ENCODE measurements at places on chromosomes 1 and 21.

GRCh38 chr1:30048905-30049304 lies 674.5 kb downstream of the MATN1 start:
- no peak for DNase-seq

DNA sequence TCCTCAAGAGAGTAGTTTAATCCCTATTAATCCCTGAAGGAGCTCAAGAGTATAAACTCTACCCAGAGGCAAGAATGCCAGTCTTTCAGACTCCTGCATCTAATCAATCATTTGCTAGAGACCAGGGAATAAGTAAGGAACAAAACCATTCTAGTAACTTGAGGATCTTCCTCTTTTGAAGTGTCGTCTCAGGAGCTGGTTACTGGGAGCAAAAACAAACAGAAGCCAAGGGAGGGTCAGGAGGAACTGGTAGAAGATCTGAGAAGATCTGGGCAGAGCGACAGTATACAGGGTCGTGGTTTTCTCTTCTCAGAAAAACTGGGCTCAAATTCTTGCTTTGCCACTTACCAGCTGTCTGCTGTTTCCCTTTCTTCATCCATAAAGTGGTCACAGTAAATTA lies 69.3 kb downstream of the RPS6KA1 start:
- no peak for DNase-seq

GRCh38 chr21:45409466-45410150 lies 4.6 kb downstream of the COL18A1 start:
- no peak for DNase-seq

DNA sequence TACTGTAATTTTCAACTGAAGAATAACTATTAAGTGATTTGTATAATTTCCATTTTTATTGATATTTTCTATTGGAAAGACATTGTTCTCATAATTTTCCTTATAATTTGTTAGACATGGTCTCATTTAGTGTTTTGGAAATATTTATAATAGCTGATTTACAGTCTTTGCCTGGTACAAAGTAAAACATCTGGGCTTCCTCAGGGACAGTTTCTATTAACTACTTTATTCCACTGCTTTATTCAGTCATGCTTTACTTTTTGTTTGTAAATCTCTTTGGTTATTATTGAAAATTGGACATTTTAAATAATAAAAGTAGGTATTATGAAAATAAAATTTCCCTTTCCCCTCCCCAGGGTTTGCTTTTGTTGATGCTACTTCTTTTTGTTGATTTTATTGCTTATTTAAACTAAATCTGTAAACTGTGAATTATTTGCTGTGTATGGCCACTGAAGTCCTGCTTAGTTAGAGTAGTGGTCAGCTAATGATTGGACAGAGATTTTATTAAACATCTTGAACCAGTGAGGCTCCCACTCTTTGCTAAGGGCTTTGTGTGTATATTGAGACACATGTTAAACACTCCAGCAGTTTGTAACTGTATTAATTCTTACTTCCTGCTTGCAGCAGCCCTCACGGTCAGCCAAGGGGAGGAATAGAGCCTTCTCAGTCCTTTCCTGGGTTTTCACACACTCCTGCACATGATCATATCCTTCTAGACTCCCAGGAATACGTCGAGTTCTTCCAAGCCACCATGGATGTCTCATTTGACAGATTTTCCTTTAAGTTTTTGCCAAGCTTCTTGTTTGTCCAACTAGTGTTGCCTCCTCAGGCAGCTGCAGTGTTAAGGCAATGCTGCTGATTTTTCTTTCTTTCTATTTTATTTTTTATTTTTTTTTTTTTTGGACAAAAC lies 994.6 kb upstream of the PRMT6 start:
- no peak for DNase-seq

- DNase-seq, result no peak
Measured at GRCh38 chr1:37159102-37159501, 124.8 kb upstream of the GRIK3 start.

GRCh38 chr21:21860888-21861287 lies 862.7 kb downstream of the NCAM2 start:
- no peak for DNase-seq

GRCh38 chr21:46118316-46119143 lies 20.6 kb downstream of the COL6A2 start:
- no peak for DNase-seq

GRCh38 chr1:61157468-61157987 lies 75.2 kb downstream of the NFIA start:
- no peak for DNase-seq

- DNase-seq, result no peak
Measured at GRCh38 chr1:82686774-82687173, 886.0 kb downstream of the ADGRL2 start.

DNA sequence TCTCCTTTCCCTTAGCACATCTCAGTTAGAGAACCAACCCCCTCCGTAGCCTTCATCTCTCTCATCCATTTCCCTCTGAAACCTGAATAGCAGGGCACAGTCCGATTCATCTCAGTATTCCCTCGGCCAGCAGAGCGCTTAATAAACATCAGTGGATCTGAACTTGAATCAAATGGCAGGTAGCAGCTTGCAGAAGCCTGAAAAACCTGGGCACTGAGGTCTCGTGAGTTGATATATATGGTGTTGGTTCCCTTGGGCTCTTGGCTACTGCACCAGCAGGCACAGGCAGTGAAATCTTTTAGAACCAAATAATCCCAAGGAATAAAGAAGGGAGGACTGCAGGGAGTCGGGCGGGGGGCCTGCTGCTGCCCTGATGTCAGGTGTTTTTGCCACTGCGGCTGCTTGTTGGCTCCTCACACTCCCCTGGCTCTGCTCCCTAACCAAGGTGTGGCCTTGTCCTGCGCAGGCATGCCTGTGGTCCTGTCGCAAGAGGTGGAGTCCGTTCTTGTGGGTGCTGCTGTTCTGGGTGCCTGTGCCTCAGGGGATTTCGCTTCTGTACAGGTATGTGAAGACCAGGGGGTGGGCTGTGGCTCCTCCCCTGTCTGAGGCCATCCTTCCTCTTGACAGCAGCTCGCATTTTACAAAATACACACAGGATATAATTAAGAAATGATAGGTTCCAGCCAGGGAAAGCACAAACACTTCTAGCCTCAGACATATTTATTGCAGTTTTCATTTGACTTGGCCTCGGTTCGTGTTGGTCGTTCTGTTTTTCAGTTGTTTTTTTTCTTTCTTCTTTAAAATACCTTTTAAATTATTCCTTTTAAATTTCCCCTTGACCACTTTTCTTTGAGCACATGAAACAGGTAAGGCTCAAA lies 140.9 kb upstream of the HOOK1 start:
- DNase-seq, result no peak

- DNase-seq, result no peak
Measured at GRCh38 chr1:208151728-208152598, 92.2 kb downstream of the PLXNA2 start.

DNA sequence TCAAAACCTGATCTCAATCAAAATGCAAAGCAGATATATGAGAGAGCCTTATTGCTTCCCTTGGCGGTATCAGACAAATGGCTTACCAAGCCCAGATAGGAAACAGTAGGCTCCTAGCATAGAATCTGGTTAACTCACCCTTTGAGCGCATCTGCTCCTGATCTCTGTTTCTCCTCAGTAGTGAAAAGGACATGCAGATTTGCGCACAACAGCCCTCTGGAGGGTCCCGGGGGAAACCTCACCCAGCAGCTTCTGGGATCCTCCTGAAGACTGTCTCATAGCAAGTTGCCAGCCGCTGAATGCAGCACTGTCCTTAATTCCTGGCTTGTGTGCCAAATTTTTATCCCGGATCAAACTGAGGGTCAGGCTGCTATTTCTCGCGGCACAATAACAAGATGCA lies 192.2 kb downstream of the FASLG start:
- no peak for DNase-seq

- DNase-seq, result no peak
Measured at GRCh38 chr1:923991-924655, 400 bp downstream of the SAMD11 start.

DNA sequence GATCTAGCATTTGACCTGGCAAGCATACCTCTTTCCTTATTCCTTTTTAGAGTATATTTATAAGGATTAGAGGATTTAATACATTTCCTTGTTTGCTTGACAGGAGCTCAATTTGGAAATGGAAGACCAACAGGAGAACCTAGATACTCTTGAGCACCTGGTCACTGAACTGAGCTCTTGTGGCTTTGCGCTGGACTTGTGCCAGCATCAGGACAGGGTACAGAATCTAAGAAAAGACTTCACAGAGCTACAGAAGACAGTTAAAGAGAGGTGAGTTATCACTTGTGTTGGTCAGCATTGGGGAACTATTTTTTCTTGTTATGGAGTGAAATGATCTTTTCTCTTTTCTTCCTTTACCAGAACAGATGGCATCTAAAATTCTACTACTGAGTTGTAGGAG lies 123.4 kb upstream of the BMP8A start:
- DNase-seq, result no peak

DNA sequence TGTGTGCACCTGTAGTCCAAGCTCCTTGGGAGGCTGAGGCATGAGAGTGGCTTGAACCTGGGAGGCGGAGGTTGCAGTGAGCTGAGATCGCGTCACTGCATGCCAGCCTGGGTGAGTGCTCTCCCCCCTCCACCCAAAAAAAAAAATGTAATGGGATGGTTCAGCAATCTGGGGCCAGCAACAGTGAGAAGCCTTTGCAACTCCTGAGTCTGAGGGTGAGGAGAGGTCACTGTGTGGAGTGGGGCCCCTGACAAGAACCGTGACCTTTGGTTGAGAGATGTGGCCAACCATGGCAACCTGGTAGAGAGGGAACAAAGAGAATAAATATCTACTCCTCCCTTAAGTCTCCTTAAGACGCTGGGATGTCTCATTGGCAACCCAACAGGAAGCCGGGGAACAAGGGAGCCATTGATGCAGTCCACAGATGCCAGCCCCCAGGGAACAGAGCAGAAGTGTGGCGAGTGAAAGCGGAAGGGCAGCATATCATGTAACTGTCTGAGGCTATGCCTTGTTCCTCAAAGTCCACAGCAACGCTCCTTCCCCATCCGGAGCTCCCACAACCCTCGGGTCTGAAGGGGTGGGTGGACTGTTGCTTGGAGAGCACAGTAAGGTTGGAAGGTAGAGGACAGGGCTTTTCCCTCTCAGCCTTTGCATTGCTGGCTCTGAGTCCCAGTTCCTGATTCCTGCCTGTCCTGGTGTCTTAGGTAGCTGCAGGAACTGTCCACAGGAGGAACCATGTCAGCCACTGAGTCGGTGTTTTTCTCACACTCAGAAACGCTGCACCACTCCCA lies 8.3 kb downstream of the TRNP1 start:
- DNase-seq, result no peak

DNA sequence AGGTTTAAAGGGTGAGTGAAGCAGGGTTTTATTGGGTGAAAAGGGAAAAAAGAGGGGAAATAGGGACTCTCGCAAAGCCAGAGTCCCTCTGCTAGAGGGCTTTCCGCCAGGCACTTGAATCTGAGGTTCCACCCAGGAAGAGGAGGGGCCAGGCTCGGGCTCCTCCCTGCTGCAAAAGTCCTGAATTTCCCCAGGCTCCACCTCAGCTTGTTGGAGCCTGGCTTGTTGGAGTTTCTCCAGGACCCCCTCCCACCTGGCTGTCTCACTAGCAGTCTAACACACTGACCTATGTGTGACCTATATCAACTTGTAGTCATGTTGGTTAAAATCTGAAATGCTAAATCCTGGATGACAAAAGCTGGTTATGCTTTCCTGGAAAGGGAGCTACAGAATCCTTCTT lies 25.5 kb downstream of the GBP2 start:
- DNase-seq, result no peak

GRCh38 chr1:90781534-90781933 lies 64.4 kb upstream of the BARHL2 start:
- DNase-seq, result no peak

- no peak for DNase-seq
Measured at GRCh38 chr1:154821083-154821482, 49.0 kb downstream of the KCNN3 start.

- no peak for DNase-seq
Measured at GRCh38 chr1:162954824-162955223, 93.8 kb upstream of the CCDC190 start.

GRCh38 chr1:37410815-37411214 lies 63.6 kb upstream of the ZC3H12A start:
- DNase-seq, result no peak

DNA sequence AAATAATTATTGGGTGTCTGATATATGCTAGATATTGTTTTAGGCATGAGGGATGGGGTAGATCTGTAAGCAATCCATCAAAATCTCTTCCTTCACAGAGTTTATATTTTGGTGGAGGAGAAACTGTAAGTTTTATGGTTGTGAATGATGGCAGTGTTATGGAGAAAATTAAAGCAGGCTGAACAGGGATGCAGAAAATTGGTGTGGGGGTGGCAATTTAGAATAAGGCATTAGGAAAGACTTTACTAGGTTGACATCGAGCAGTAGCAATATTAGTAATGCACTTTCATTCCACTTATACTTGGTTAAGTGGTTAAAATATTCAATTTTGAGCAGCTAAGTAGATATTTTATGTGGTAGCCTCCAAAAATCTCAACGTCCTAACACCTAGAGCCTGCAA lies 261.1 kb upstream of the SNX7 start:
- no peak for DNase-seq

DNA sequence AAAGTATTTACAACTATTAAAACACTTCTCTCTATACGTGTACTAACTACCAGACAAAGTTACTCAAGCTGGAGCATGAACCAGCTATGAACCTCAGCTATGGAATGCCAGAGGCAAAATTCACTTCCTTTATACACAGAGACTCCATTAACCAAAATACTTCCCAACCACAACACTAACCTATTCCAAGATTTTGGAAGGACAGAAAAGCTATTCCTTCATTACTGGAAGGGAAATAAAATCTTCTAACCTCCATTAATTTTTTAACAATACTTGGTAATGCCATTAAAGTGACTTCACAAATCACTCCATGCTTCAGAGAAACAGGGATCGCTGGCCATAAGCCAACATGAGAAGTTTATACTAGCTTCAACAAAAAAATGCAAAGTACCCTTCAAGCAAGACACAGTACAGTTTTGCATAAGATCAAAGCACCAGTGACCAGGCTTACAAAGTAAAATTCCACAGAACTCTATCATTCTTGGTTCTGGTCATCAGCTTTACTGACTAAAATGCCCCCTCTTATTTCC lies 58.0 kb downstream of the PUM1 start:
- DNase-seq, result no peak

DNA sequence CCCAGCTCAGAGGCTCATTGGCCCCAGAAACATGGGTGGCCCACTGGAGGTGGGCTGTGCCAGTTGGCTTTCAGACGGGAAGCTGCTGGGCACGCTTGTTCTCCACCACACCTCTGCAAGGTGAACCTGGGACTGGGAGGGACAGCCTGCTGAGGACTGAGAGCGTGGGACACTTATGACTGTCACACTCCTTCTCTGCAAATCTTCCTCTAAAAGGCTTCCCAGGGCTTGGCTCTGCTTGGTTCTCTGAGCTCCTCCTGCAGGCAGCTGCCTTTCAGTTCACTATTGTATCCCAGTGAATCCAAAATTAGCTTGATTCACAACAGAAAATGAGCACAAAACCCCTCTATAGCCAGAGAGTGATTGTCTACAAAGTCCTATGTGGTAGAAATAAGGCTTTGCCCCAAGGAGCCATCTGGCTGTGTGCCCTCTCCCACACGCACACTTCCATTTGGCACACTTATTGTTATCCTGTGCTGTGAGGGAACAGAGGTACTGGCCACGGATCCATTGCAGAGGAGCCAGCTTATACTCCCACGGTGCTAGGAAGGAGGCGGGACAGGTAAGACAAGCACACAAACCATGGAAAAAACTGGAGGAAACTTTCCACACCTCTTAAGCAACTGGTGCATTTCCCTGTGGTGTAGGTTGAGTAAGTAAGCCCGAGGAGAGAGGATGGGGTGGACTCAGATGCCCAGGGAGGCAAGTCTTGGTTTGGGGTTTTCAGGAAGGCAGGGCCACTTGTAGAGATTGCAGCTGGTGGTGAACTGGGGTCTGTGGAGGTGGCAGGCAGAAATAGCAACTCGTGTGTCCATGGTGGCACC lies 18.9 kb upstream of the BTG2 start:
- no peak for DNase-seq

All from stimulated activated CD4-positive, alpha-beta T cell treated with anti-CD3 and anti-CD28 coated beads, TNF-alpha, amount 100 ng/mL, for 1 hour (primary cell).